ENCODE measurements at places on chromosomes 11 and 22.

GRCh38 chr11:57650739-57651090 lies 1.0 kb upstream of the YPEL4 start:
- H3K27ac ChIP-seq: no peak overlapping the region
- peaks cover 44% of the 10 kb centered on the region for H3K27me3 ChIP-seq
- DNase-seq: no peak
- no peaks in the 10 kb centered on the region for H3K36me3 ChIP-seq
- no peak overlapping the region for H3K4me3 ChIP-seq

GRCh38 chr11:62805961-62806441 lies 761 bp upstream of the NXF1 start:
- DNase-seq: no peak
- H3K27ac ChIP-seq: peak overlapping the region; percentile 84
- H3K36me3 ChIP-seq: peaks cover 27% of the 10 kb centered on the region
- H3K27me3 ChIP-seq: no peaks in the 10 kb centered on the region
- peaks cover 8% of the 10 kb centered on the region for H3K4me1 ChIP-seq

- no peak overlapping the region for H3K27ac ChIP-seq
- H3K36me3 ChIP-seq: peaks cover 50% of the 10 kb centered on the region
- H3K4me1 ChIP-seq: peaks cover 27% of the 10 kb centered on the region
- DNase-seq: no peak
These were observed 2.7 kb downstream of the FADD start for GRCh38 chr11:70205766-70206165.

DNA sequence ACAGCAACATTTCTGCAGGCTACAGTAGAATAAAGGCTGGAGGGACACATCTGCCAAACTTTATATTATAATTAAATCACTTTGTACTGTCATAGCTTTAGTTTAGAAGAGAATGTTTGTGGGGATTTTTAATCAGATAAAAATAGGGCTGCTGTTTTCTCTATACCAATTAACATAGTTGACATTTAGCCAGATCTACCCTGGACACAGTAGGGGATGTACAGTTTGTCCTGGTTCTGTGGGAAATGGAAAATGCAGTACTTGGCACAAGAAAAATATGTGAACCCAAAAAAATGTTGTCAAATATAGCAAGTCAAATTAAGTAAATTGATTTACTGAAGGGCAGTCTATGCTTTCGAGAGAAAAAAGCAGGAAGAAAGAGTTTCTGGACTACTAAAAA lies 20.8 kb upstream of the PICALM start:
- no peaks in the 10 kb centered on the region for H3K36me3 ChIP-seq
- H3K4me3 ChIP-seq: no peak overlapping the region
- H3K27ac ChIP-seq: no peak overlapping the region
- no peaks in the 10 kb centered on the region for H3K27me3 ChIP-seq
- DNase-seq: no peak
- no peaks in the 10 kb centered on the region for H3K4me1 ChIP-seq

Data from thymus (tissue), 14 donors.